Activated naive CD8-positive, alpha-beta T cell treated with anti-CD3 and anti-CD28 coated beads for 36 hours (primary cell): ENCODE measurements at places on chromosomes 2 and 18. TPM values are rescaled to one million over a fixed set of nuclear protein-coding genes. Genes with fewer than 3 reads are reported as not detected.

Gene GKN1
- total RNA-seq = not detected

Gene LOXHD1
- total RNA-seq = 0.12 TPM

Gene SERPINB5
- total RNA-seq = not detected

Gene OXER1
- not detected for total RNA-seq

Gene HK2
- 102 TPM for total RNA-seq

Gene PMAIP1
- 83.4 TPM for total RNA-seq

Gene RAD51AP2
- not detected for total RNA-seq

Gene UGT1A9
- not detected for total RNA-seq

Gene CYP27C1
- not detected for total RNA-seq

Gene SERPINB2
- not detected for total RNA-seq

Gene WBP1
- total RNA-seq = 20.1 TPM

Gene NPPC
- total RNA-seq = 1.1 TPM

Gene FSHR
- not detected for total RNA-seq

Gene UGT1A8
- not detected for total RNA-seq

Gene SERPINB10
- total RNA-seq = not detected

Gene FAM161A
- total RNA-seq = 7.0 TPM
